NCI-H1048 (cell line): ENCODE measurements at places on chromosomes 7 and 10.

DNA sequence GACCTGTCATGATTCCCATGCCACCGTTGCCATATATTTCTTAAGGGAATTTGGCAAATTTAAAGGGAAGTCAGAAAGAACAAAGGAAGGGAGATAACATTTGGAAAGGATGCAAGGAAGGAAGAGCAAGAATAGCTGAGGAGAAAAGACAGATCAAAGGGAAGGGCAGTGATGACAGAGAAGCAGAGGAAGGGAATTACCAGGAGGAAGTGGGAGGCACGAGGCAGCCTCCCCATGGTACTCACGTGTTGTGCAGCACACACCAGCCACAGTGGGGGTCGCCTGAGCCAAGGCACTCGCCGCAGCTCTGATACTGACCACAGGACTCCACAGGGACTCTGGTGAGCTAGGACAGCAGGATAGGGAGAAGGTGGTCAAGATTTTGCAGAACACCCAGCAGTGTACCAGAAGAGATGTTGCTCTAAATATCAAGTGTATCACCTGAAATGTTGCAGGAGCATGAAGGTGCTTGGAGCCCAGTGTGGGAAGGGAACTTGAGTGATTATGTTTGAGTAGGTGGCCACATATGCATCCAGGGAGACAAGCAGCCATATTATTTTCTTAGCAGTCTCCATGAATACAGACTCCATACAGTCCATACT, 335.3 kb downstream of the PLXNA4 start:
- no peak for DNase-seq

GRCh38 chr10:108039821-108040584, 875.5 kb upstream of the SORCS1 start:
- DNase-seq, result no peak

DNA sequence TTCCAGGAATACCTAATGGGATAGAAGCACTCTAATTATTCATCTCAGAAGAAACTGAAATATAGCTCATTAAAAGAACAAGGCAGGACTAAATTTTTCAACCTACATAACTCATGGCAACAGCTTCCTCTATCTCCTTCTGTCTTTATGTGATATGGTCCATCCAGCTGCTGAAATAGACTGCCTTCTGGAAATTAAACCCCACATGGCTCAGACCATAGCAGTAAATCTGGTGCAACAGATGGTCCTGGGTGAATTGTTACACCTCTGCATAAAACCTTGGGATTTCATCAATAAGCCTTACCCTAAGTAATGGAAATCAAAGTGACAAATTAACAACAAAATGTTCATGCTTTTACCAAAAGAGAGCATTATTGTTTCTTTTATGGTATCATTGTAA, 205.6 kb upstream of the CSTF2T start:
- no peak for DNase-seq

- DNase-seq, result no peak
Measured at GRCh38 chr10:78929541-78929940, 139.2 kb upstream of the ZMIZ1 start.

DNA sequence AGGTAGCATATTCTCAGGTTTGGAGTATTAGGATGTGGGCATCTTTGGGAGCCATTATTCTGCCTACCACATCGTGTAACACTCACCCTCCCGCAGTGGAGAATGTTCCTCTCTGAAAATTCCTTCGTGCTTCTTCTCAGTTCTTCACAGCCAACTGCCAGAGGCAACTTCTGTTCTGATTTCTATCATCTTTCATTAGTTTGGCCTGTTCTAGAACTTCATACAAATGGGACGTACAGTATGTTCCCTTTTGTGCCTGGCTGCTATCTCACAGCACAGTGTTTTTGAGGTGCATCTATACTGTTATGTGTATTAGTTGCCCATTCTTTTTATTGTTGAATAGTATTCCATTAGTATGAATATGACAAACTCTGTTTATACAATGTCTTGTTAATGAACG, 8.9 kb upstream of the SLC26A3 start:
- no peak for DNase-seq

GRCh38 chr10:22874189-22874854, 53.5 kb upstream of the ARMC3 start:
- no peak for DNase-seq

DNA sequence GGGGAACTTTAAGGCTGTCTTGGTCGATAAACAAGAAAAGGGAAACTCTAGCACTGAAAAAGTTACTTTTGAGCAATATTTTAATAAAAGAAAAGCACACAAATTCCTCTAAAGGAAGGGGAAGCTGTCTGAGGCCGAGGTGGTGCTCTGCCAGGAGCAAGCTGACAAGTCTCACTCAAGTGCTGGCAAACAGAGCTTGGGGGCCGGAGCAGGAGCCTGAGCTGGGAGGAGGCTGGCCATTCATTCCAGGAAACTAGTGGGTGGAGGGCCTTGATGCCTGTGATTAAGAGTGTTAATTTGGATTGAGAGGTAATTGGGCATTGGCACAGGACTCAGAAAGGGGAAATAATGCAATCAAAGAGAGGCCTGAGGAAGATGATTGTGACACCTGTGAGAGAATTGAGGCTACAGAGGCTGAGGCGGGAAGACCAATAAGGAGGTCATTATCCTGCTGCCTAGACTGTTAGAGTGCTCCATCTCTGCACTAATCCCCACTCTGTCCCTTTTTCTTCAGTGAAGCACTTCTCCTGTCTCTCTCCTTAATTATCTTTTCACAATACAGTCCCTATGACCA, 154.9 kb upstream of the COL1A2 start:
- DNase-seq, result no peak

- no peak for DNase-seq
Measured at GRCh38 chr10:86942441-86943315, 14.7 kb downstream of the MMRN2 start.

- DNase-seq, result no peak
Measured at GRCh38 chr10:11799736-11800080, 23.4 kb upstream of the PROSER2 start.

DNA sequence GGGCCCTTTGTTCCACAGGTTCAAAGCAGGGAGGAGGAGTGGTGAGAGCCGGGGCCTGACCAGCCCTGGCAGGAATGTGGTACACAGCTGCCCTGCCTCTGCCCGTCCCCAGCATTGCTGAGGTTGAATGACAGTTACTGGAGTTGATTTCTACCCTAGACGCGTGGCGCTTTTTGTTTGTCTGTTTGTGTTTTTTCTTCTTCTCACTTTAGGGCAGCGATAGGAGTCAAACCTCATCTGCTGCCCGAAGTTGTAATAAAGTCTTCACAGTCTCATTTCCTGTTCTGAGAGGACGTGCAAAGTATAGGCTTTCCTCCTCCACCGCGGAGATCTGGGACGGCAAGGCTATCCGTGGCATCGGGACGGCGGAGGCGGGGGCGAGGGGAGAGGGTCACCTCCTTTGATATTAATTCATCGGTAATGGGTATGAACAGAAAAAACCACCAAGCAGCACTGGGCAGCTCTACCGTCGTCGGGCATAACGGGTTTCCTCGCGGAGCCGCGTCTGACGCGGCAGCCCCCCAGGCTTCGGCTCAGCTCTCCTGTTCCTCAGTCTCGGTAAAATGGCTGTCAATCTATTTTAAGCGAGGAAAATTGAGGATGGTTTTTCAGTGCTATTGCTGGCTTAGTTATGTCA, 160.8 kb downstream of the LRMDA start:
- DNase-seq, result no peak

- DNase-seq, result no peak
Measured at GRCh38 chr10:70068925-70069324, 16.3 kb downstream of the MACROH2A2 start.

DNA sequence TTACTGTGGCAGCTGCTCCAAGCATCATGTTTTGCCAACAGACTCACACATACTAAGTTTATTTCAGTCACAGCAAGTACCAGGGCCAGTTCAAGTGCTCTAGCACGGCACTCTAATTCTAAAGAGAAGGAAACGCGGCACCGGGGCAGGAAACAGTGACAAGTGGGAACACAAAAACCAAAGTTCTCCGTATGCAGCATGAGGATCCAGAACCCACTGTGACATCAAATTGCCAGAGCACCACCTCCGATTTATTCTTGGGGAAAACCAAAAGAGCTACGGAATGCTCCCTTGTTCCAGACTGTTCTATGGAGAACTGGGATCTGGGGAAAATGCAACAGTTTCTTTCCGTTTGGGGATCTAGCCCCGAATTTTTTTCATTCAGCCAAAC, 448 bp upstream of the PTER start:
- DNase-seq, result no peak

- DNase-seq, result no peak
Measured at GRCh38 chr7:27605283-27605682, 57.4 kb downstream of the HIBADH start.

DNA sequence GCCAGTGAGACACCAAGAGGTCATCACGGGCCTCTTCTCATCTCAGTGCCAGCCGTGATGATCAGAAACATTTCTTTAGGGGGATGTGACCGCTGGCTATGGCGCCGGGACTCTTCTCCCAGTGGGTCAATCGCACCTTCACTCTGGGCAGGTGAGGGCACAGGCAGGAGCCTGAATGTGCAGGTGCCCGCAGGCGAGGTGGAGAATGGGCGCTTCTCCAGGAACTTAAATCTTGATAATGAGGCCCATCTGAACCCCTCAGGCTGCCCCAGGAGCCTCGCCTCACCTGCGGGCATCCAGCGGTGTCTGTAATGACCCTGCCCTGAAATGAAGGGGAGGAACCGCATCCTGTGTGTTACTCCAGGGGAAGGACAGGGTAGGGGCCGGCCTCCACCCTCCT, 204.7 kb downstream of the ADARB2 start:
- no peak for DNase-seq

DNA sequence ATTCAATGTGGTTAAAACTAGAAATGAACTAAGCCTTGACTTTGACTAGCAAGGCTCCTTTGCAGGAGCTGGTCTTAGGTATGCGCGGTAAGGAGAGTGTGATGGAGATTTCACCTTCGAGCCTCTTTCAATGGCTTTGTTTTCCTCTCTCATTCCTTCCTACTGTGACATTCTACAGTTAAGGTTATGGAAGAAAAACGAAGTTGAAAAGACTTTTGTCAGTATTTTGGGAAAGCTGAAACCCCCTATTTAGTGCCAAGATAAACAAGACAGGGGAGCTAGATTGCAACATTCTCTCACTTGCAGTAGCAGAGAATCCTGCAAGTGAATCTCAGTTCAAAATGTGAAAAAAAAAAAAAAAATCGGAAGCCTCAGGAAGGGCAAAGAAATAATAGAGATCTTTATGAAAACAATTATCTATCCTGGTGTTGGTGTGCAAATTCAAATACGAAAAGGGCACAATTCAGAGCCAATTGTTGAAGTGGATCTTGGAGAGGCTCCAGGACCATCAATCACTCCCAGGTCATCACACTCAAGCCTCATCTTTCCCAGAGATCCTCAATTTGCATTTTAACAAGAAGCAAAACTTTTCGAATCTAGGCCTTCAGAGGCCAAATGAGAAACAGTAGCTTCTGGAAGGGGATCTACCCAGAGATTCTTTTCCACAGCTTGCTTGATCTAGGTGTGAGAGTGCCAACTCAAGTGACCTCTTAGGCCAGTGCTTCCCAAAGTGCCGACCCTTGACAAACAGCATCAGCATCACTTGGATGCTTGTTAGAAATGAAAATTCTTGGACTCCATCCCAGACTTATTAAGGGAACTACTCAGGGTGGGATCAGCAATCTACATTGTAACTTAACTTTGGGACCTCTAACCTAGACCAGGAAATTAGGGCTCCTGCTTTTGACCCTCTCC, 163.8 kb downstream of the INHBA start:
- no peak for DNase-seq
